ENCODE measurements at places on chromosomes 7 and 10. TPM values are rescaled to one million over a fixed set of nuclear protein-coding genes. Genes with fewer than 3 reads are reported as not detected.
A peak's percentile ranks its signal among the peaks of the same experiment; 100 is the strongest.

DNA sequence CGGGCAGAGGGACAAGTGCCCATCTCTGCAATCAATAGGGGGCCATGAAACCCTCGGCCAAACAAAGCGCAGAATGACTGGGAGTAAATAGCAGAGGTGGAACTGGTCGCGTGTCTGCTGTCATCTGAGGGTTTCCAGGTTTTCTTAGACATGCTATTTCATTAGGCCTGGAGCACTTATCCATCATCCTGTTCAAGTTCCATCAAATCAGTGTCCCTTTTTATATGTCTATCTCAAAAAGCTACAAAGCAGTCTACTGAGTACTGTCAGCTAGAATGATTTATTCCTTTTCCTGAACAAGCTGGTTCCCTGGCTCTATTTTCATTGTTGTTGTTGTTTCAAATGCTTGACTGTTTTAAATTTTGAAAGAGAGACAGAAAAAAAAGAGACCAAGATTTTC, 590.5 kb downstream of the PARD3 start:
- no peaks in the 10 kb centered on the region for H3K36me3 ChIP-seq
- no peak overlapping the region for H3K27ac ChIP-seq
- no peak for DNase-seq
- H3K27me3 ChIP-seq = no peaks in the 10 kb centered on the region

GRCh38 chr10:49365275-49365674, 30.6 kb downstream of the DRGX start:
- H3K27me3 ChIP-seq = no peaks in the 10 kb centered on the region
- H3K36me3 ChIP-seq = no peaks in the 10 kb centered on the region
- H3K4me1 ChIP-seq = no peaks in the 10 kb centered on the region
- H3K27ac ChIP-seq = no peak overlapping the region

GRCh38 chr7:1531263-1531978, 919 bp downstream of the MAFK start:
- no peaks in the 10 kb centered on the region for H3K27me3 ChIP-seq
- no peaks in the 10 kb centered on the region for H3K36me3 ChIP-seq
- peak overlapping the region; percentile 94 for H3K4me3 ChIP-seq

DNA sequence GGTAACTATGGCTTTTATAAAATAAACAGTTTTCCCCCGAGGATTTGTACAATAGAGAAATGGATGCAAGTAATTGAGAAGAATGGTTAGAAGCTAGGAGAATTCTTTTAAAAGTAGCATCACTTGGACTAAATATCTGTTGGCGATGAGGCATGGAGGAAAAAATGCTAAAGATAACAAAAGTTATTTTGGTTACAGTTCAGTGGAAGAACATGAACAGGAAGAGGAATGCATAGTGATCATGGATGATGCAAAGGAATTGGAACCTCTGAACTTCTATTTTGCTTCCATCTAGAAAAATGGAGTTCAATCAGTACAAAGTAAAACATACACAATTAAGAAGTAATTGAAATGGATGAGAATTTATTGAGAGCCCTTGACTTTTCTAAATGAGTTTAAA, 32.9 kb downstream of the ENTPD1 start:
- no peaks in the 10 kb centered on the region for H3K36me3 ChIP-seq
- H3K4me1 ChIP-seq = no peaks in the 10 kb centered on the region
- H3K27ac ChIP-seq = no peak overlapping the region
- no peaks in the 10 kb centered on the region for H3K27me3 ChIP-seq
- H3K4me3 ChIP-seq = no peak overlapping the region
- DNase-seq = no peak

DNA sequence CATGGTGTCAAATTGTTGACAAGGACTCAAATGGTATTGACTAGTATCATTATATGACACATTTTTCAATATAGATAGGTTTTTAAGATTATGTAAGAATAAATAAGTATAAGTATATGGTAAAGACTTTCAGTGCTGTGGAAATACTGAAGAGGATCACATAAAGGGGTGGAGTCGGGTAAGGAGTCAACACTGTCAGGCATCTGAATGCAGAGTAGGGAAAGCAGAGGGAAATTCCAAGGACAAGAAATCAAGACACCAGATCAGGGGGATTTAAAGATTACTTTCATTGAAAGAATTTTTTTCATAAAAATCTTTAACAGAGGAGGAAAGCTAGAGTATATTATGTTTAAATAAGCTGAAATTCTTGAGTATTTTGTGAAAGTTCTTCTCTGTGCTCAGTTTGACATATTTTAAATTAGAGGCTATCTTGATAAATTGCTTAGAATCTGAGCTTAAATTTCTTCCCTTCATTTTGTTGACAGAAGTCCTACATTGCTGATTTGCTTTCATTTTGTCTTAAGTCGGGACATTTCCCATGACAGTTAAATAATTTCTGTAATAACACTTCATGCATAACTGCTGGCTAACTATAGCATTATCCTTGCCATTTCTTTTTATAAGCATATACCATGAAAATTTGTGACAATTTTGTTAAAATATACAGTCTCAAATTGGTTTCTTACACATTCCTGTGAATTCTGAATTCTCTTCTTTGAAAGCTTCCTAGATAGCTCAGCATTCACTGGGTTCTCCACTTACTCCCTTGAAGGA, 244.3 kb downstream of the PRKG1 start:
- no peaks in the 10 kb centered on the region for H3K36me3 ChIP-seq
- no peaks in the 10 kb centered on the region for H3K27me3 ChIP-seq
- no peak overlapping the region for H3K4me3 ChIP-seq
- DNase-seq = no peak
- H3K4me1 ChIP-seq = no peaks in the 10 kb centered on the region

The TRIM50 gene
- total RNA-seq = not detected
